ENCODE measurements at places on chromosomes 2 and 18.
A peak's percentile ranks its signal among the peaks of the same experiment; 100 is the strongest.

DNA sequence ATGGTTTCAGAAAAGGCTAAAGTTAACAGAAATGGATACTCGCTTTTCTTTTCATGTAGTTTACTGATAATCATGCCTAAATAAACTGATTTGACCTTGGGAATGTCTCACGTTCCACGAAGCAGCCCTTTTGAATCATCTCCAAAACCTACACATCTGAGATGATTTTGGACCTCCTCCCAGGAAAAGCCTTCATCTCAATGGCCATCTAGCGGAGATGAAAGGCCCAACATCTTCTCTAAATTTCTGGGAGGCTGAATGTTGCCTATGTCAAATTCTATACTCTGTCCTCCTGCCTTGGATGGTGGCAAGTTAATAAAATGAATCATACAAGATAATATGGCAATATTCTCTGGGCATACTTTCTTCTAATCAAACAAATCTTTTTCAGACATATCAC, 448.5 kb downstream of the ZEB2 start:
- no peak for DNase-seq

DNA sequence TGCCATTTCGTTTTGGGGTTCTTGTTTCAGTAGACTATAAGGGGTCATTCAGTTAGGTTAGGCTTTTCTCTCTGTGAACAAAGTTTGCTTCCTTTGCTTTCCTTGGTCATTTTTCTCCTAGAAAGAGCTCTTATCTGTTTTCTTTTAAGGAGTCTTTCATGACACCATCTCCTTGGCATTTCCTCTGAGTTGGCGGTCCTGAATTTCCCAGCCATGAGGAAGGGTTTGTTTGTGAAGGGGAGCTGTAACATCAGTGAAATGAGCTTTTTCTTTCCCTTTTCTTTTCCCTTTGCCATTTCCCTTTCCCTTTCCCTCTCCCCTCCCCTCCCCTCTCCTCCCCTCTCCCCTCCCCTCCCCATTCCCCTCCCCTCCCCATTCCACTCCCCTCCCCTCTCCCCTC, 61.7 kb downstream of the MAP4K4 start:
- no peak for DNase-seq

GRCh38 chr2:49359721-49360406, 205.5 kb upstream of the FSHR start:
- no peak for DNase-seq

DNA sequence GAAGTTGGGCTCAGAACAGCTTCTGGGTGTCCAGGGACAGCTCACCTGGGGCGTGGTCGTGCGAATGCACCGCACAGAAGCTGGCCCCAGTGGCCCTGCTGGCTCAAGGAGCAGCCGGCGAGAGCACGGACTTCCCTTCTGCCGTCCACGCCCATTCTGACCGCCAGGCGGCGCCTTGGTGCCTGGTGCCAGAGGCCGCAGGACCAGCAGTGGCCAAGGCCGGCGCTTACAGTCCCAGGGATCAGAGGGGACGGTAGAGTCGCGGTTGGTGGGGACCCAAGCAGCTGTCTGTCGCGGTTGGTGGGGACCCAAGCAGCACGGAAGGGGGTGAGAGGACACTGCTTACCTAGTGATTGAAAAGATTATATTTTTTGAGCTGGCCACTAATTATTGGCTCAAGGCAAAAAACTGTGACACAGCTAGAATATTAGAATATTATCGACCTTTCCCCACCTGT, 25.7 kb downstream of the NPPC start:
- peak; percentile 11 for DNase-seq

Measured in stimulated activated CD4-positive, alpha-beta T cell treated with anti-CD3 and anti-CD28 coated beads, Interleukin-15, amount 100 ng/mL, for 1 hour (primary cell).